AG20443 (cell line): ENCODE measurements at places on chromosomes 11 and 22.
A peak's percentile ranks its signal among the peaks of the same experiment; 100 is the strongest.

- DNase-seq, result peak; percentile 70
Observed at GRCh38 chr11:65419772-65420481, 2.7 kb upstream of the NEAT1 start.

GRCh38 chr11:64859542-64860414, 15.3 kb upstream of the CDC42BPG start:
- DNase-seq, result no peak

GRCh38 chr22:45228401-45228754, 12.3 kb downstream of the KIAA0930 start:
- no peak for DNase-seq

DNA sequence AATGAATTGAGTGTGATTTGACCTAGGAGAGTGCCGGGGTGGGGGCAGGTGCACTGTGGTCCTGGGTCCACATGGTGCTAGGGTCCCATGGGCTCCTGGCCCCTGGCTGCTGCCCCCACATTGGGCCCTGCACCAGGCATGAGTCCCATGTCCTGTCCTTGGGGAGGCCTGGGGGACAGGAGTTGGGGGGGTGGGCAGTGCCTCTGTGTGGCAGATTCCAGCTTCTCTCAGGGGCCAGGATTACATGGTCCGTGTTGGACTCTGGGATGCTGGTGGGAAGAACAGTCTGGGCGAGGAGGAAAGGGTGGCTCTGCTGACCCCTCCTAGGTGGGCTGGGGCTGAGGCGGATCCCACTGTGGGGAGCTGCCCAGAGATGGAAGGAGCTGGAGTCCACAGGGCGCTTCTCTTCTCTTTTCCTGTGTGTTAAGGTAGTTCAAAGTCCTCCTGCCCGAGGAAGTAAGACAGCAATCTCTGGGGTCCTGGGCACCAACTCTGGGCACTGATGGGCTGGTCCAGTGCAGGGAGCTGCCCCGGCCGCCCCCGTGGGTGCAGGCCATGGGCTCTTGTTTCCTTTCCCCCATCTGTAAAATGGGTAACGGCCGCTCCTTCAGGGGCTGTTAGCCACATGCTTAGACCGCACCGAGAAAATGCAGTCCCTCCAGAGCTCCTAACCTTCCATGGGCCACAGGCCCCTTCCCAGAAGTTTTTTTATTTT, 19.8 kb downstream of the KCNQ1 start:
- peak; percentile 7 for DNase-seq

- no peak for DNase-seq
Observed at GRCh38 chr22:38276166-38276565, 3.4 kb upstream of the TMEM184B start.

GRCh38 chr11:72226701-72227100, 2.1 kb downstream of the INPPL1 start:
- no peak for DNase-seq

GRCh38 chr22:46478083-46478551, 59.3 kb downstream of the CELSR1 start:
- DNase-seq, result no peak

DNA sequence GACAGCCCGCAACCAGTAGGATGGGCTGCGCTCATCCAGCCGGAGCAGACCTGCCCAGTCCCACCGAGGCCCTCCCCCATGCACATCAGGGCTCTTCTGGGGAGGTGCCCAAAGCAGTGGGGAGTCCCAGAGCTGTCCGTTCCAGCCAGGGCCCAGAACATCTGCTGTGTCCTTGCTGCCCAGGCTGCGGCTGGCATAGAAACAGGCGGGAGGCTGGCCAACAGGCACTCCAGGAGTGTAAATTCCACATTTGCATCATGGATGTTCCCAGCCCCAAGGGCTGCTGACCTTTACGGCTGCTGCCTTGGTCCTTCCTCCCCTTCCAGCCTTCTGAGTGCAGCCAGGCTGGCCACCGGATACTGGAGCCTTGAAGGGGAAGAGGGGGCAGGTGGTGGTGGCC, 30.0 kb upstream of the SYT7 start:
- no peak for DNase-seq

- DNase-seq, result no peak
Observed at GRCh38 chr22:48105259-48105658, 1342.8 kb downstream of the TBC1D22A start.

GRCh38 chr11:123474994-123475393, 44.9 kb downstream of the GRAMD1B start:
- peak; percentile 29 for DNase-seq

DNA sequence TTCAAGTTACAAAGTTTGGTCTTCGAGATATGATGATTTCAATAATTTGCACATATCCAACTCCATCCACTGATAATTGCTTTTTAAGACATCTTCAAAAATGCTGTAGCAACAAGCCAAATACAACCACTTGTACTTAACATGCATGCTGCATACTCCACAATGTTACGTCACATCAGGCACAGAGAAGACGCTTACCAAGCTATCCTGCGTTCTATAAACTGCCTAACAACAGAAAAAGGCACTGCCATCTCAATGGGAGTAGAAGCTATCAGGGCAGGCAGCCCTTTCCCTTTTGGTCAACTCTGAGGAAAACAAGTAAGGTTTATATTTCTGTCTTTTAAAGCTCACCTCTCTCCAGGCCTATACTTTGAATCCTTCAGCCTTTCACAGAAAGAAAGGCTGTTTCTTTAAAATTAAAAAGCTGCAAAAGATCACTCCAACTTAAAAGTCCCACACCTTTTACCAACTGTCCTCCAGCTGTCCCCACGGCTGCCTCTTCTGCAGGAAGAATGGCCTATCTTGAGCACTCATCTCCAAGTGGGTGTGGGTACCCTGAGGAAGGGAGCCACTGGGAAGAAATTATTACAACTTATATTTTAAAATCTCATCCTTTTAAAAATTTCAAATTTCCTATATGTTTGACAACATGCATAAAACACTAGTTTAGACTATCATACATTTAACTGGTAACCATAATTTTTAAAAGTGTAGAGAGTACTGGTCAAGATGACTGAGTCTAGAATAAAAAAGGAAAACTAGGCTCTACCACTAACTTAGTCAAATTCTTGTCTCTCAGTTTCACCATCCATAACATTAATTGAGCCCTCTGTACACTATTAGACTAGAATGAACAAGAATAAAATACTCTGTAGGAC, 14.5 kb downstream of the PHF21A start:
- peak; percentile 19 for DNase-seq

- DNase-seq, result peak; percentile 62
Observed at GRCh38 chr22:20957683-20958431, 9.2 kb upstream of the AIFM3 start.

DNA sequence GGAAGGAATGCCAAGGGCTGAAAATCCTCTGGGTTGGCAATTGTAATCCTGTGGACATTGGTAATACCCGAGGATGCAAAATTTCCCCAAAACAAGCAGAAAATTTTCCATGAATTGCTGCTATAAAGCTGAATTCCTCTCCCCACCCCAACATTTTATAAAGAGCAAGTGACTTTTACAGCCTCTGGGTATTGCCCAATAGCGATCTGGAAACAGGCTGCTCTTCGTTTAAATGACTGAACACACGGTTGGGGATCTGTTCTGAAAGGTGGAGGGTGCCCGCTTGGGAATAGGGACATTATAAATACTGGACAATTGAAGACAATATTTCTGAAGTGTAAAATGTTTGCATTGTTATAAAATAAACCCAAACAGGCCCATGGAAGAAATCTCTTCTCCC, 20.6 kb downstream of the EHF start:
- DNase-seq, result no peak

DNA sequence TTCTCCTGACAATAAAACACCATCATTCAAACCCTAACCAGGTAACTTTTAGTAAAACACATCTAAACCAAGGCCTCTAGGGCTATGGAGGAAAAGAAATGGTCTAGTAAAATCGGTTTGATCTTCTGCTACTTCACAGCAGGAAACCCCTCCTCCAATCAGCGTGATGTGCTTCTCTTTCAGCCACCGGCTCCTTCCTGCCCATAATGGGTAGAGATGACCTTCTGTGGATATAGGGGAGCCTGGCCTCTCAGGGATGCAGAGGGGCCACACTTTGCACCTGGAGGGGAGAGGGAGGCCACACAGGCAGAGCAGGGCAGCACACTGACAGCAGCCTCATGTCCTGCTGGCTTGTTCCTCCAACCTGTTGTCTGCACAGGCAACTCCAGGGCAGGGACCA, 6.9 kb downstream of the EHD1 start:
- no peak for DNase-seq

- no peak for DNase-seq
Observed at GRCh38 chr11:61554172-61554988, 26.5 kb downstream of the SYT7 start.

DNA sequence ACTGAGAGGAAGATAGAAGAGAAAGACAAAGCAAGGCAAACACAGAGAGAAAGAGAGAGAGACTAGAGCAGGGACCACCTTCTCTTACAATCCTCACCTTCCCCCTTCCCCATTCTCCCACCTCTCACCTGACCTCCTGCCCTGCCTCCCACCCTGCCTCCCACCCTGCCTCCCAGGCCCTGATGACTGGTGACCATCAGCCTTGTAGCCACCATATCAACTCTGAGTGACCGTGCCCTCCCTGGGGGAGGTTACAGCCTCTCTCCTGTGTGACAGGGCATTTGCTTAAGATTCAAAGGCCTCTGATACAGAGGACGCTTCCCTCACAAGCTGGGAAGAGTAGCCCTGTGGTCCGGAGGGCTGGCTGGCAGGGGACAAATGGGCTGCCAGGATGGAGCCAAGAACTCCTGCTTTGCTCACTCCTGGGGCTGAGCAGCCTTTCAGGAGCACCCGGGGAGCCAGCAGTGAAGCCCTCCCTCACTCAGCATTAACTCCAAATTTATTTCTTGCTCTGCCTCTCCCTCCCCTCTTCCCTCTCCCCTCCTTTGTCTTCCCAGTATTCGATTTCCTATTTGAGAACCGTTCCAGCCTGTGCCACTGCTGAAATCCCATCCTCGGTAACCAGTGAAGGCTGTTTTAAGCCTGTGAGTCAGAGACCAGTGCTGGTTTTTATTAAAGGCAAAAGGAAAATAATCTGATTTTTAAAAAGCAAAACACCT, 125.2 kb upstream of the SYT13 start:
- DNase-seq, result peak; percentile 60

- DNase-seq, result no peak
Observed at GRCh38 chr22:44158816-44159215, 21.9 kb upstream of the PARVG start.

GRCh38 chr22:28143961-28144745, 225.1 kb upstream of the PITPNB start:
- no peak for DNase-seq

GRCh38 chr22:47901911-47902310, 1139.5 kb downstream of the TBC1D22A start:
- DNase-seq, result no peak

DNA sequence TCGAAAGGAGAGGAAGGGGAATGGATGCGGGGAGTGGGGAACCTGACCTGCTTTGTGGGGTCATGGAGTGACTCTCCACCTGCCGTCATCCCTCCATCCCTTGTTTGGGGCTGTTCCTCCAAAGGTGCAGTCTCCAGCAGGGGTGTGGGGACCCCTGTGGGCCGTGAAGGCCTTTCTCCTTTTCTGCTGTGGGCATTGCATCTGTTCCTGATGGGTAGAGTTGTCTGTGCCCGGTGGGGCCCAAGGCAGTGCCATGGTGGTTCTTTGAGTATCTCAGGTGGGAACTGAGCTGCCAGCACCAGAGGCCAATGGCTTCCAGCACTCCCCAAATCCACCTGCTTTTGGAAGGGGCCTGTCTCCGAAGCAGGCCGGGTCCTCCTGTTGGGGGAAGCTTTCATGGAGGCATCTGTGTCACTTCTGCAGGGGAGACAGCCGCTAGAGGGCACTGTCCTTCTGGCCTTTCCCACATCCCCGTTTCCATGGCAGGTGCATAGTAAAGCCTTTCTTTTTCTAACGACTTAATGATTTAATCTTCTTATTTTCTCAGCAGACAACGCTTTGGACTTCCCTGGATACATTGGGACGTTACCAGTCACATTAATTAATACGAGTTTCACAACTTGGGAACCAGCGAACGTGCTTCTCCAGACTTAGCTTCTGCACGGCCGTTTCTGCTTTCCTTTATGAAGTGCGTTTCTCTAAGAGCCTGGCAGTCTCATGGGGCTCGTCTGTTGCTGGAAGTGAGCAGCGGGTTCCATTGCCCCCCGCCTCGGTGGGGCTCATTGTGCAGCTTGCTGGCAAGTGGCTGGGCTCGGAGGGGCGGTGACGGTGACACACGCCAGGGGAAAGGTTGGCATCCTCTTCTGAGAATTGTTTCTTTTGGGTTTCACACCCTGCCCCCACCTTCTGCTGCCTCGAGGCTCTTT, 57.1 kb downstream of the PARVB start:
- DNase-seq, result peak; percentile 88

GRCh38 chr11:1870721-1871466, 18.0 kb downstream of the LSP1 start:
- peak; percentile 55 for DNase-seq

DNA sequence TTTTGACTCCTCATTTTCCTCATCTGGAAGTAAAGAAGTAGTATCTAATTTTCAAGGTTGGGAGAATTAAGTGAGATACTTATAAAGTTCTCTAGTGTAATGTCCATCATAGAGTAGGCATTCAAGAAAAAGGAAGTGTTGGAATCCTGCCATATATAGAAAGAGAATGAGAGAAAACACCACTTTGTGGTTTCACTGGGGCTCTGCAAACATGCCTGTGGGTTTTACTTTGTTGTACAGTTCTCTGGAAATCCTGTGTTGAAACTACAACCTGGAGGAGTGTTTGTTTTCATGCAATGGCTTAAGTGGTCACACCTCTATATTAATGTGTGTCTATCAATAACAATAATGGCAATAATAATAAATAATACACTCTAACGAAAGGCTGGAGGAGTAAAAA, 741.7 kb downstream of the NELL1 start:
- DNase-seq, result no peak

GRCh38 chr11:47378010-47378835, at the start of gene SPI1:
Gene SPI1 (minus strand): TSS chr11:47378547. CDS start chr11:47378353, 194 bp downstream.
- DNase-seq, result no peak

DNA sequence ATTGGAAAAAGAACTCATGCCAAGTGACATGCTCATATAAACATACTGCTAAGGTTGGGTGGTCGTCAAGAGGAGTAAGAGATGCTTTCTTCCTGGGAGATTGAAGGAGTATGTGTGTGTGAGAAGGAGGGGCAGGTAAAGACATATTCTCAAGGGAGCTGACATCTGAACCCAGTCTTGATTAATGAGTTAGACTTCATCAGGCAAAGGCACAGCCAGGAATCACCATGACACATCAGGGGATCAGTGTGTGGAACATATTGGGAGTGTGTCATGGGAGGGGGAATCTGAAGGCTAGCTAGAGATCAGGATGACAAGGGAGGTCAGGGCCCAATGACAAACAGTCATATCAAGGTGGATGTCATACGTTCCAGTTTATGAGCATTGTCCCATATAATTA, 14.9 kb downstream of the CNTF start:
- DNase-seq, result no peak

- DNase-seq, result no peak
Observed at GRCh38 chr11:116136987-116137674, 632.9 kb upstream of the CADM1 start.
